ENCODE measurements at places on chromosomes 4 and X. TPM values are rescaled to one million over a fixed set of nuclear protein-coding genes. Genes with fewer than 3 reads are reported as not detected.

DNA sequence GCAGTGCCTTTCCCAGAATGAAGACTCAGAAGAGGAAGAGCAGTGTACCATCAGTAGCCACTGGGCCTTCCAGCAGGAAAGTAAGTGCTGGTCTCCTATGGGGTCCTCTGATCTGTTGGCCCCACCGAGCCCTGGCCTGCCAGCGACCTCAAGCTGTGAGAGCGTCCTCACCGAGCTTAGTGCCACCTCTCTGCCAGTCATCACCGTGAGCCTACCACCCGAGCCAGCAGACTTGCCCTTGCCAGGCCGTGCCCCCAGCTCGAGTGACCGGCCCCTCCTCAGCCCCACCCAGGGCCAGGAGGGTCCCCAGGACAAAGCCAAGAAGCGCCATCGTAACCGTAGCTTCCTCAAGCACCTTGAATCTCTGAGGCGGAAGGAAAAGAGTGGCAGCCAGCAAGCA is 69.7 kb downstream of the STARD8 start:
- H3K27ac ChIP-seq = no peak overlapping the region
- peaks cover 45% of the 10 kb centered on the region for H3K36me3 ChIP-seq
- no peak overlapping the region for H3K4me3 ChIP-seq

DNA sequence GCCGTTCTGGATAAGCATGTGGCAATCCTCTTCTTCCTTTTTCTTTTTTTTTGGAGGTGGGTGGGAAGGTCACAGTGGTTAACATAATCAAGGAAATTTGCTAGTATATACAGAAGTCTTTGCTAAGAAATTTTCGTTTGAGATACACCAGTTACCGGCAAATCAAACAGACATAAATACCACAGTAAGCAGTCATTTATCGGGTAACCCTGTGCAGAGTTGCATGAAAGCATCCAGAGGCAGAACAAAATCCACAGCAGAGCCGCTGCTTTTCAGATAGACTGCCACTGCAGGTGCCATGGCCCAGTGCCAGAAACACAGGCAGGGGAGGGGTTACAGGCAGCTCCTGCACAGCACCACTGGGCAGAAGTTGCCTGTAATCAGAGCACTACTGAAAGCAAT is 179.1 kb upstream of the MAB21L2 start:
- H3K4me1 ChIP-seq = no peaks in the 10 kb centered on the region
- H3K36me3 ChIP-seq = no peaks in the 10 kb centered on the region
- H3K27ac ChIP-seq = no peak overlapping the region
- no peaks in the 10 kb centered on the region for H3K27me3 ChIP-seq
- DNase-seq = peak; percentile 39

- no peaks in the 10 kb centered on the region for H3K36me3 ChIP-seq
- no peak overlapping the region for H3K4me3 ChIP-seq
- DNase-seq = no peak
- no peaks in the 10 kb centered on the region for H3K4me1 ChIP-seq
Observed at GRCh38 chr4:176479767-176480166, 160.0 kb downstream of the SPCS3 start.

DNA sequence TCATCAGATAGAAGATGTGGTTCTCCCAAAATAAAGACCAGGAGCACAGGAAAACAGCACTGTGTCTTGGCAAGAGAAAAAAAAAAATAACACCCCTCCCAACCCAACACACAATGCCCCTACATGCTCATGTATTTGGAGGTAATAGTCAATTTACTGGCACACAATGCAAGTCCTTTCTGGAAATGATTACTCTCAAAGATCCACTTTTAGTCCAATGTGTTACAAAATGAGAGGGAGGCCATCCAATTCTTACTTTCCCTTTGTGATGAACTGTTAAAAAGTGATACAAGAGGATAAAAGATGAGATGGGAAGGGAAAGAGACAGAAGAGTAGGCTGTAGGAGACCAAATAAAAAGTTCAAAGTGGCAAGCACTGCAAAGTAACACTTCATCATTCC is 180.3 kb upstream of the DKK2 start:
- no peak for DNase-seq
- no peaks in the 10 kb centered on the region for H3K27me3 ChIP-seq
- no peaks in the 10 kb centered on the region for H3K36me3 ChIP-seq

DNA sequence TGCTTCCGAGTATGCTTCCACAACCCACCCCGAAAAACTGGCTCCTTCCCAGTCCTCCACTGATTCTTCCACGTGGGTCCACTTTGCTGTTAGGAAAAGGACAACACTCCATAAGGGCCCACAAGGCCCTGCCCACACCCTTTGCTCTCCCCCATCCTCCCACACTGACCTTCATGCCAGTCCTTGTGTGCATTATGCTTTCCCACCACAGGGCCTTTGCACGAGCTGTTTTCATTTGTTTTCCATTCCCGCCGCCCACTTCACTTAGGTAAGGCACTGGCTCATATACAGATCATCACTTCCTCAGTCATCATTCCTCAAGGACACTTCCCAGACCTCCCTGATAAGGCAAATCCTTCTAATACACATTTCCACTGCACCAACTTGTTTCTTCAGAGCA is 16.8 kb upstream of the SEL1L3 start:
- H3K4me1 ChIP-seq = peaks cover 10% of the 10 kb centered on the region
- H3K4me3 ChIP-seq = no peak overlapping the region
- no peaks in the 10 kb centered on the region for H3K27me3 ChIP-seq
- H3K36me3 ChIP-seq = no peaks in the 10 kb centered on the region
- no peak overlapping the region for H3K27ac ChIP-seq

DNA sequence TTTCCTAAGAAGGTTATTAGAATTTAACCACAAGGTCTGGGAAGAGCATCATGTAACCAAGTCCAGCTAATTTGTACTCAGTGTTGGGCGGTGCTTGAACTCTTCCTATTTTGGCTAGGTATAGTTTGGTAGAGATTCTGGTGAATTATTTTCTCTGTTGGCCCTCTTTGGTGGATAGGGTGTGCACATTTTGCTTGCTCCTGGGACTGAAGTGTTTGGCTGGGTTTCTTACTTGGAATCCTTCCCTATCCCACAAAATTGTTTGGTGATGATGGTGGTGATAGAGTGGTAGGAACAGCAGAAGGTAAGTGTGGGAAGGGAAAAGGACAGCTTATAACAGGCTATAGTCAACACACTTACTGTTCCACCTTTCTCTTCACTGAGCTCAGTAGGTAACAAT is 194.8 kb upstream of the GPC4 start:
- H3K27me3 ChIP-seq = no peaks in the 10 kb centered on the region
- DNase-seq = no peak
- no peak overlapping the region for H3K27ac ChIP-seq
- H3K36me3 ChIP-seq = no peaks in the 10 kb centered on the region

GRCh38 chrX:120260369-120260768 is 9.8 kb downstream of the ZBTB33 start:
- no peaks in the 10 kb centered on the region for H3K27me3 ChIP-seq
- H3K27ac ChIP-seq = no peak overlapping the region
- H3K4me1 ChIP-seq = no peaks in the 10 kb centered on the region
- DNase-seq = no peak
- no peak overlapping the region for H3K4me3 ChIP-seq
- no peaks in the 10 kb centered on the region for H3K36me3 ChIP-seq

DNA sequence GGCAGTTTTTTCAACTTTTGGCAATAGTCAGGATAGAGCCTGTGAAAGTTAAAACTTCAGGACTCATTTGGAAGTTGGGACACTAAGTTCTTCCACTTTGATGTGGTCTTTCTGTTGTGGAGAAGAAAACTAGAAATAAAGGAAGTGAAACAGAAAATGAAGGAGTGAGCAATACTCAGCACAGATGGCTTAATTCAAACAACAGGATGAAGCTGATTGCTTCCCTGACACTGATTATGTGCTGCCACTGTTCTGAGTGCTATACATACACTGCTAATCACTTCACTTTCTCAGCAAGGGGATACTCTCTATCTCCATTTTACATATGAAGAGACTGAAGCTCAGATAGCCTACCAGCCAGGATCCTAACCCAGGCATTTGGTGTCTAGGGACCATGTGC is 235.1 kb upstream of the CPEB2 start:
- no peak for DNase-seq
- H3K27ac ChIP-seq = no peak overlapping the region
- no peaks in the 10 kb centered on the region for H3K27me3 ChIP-seq
- no peak overlapping the region for H3K4me3 ChIP-seq

DNA sequence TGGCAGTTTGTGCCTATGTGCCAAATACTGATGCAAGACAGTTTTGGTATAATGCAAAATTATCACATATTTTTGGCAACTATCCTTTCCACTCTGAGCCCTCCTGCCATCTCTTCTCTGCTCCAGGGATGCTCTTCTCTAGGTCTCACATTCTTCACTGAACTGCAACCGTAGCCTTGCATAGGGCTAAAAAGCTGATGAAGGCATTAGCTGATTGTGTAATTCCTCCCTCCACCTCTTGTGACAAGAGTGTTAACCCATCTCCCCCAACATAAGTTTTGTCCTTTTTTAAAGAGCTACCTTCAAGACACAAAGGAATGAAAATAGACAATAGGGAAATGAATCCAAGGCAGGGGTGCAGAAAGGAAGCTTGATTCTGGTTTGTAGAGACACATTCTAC is 33.1 kb upstream of the ANK2 start:
- H3K36me3 ChIP-seq = no peaks in the 10 kb centered on the region
- H3K27ac ChIP-seq = no peak overlapping the region
- H3K4me3 ChIP-seq = no peak overlapping the region
- no peaks in the 10 kb centered on the region for H3K4me1 ChIP-seq
- no peaks in the 10 kb centered on the region for H3K27me3 ChIP-seq
- DNase-seq = no peak

- no peaks in the 10 kb centered on the region for H3K36me3 ChIP-seq
- H3K4me1 ChIP-seq = peaks cover 22% of the 10 kb centered on the region
- DNase-seq = no peak
- no peaks in the 10 kb centered on the region for H3K27me3 ChIP-seq
Observed at GRCh38 chrX:39950018-39950688, 147.6 kb downstream of the BCOR start.

- no peaks in the 10 kb centered on the region for H3K27me3 ChIP-seq
- no peaks in the 10 kb centered on the region for H3K4me1 ChIP-seq
- no peak overlapping the region for H3K4me3 ChIP-seq
Observed at GRCh38 chrX:2517055-2517454, 16.3 kb upstream of the DHRSX start.

GRCh38 chr4:27366104-27366823 is 505.6 kb downstream of the STIM2 start:
- no peak overlapping the region for H3K4me3 ChIP-seq
- no peak for DNase-seq

DNA sequence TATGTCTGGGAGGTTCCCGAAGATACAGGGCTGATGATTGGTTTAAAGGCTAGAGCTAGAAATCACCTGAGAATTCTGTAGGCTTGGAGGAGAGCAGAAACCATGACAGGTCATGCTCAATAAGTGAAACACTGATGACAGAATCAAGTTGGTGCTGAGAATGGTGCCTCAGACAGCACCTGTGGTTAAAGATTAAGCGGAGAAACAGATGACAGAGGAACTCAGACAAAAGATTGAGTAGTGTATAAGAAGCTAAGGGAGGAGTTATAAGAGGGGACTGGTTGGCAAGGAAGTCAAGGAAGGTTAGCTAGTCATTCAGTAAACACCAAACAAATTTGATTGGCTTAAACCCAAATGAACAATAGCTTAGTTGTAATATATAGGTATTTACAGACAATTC is 385.4 kb upstream of the CNKSR2 start:
- H3K4me3 ChIP-seq = no peak overlapping the region
- H3K27ac ChIP-seq = no peak overlapping the region
- no peaks in the 10 kb centered on the region for H3K4me1 ChIP-seq

- no peak overlapping the region for H3K4me3 ChIP-seq
- H3K36me3 ChIP-seq = no peaks in the 10 kb centered on the region
- H3K27me3 ChIP-seq = no peaks in the 10 kb centered on the region
- peaks cover 18% of the 10 kb centered on the region for H3K4me1 ChIP-seq
Observed at GRCh38 chrX:108068121-108068520, 23.2 kb downstream of the PSMD10 start.

DNA sequence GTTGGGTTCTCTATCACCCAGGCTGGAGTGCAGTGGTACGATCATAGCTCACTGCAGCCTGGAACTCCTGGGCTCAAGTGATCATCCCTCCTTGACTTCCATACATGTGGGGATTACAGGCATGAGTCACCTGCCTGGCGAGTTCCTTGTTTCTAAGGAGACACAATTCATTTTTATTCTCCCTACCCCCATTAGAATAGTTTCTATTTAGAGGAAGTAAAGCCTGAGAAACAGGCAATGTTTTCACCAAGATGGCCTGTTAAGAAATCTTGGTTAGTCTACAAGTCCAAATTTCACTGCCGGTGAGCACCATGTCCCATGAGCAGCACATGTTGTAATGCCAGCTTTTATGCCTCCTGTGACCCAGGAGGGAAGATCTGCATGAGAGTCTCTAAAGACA is 5.7 kb downstream of the CYBB start:
- H3K4me3 ChIP-seq = no peak overlapping the region

GRCh38 chrX:122813876-122814275 is 370.2 kb upstream of the GRIA3 start:
- no peaks in the 10 kb centered on the region for H3K27me3 ChIP-seq
- H3K36me3 ChIP-seq = no peaks in the 10 kb centered on the region
- H3K4me3 ChIP-seq = no peak overlapping the region

- DNase-seq = no peak
- H3K4me1 ChIP-seq = no peaks in the 10 kb centered on the region
- no peaks in the 10 kb centered on the region for H3K36me3 ChIP-seq
- no peak overlapping the region for H3K27ac ChIP-seq
- H3K4me3 ChIP-seq = no peak overlapping the region
- no peaks in the 10 kb centered on the region for H3K27me3 ChIP-seq
Observed at GRCh38 chr4:153834901-153835300, 46.0 kb upstream of the SFRP2 start.

- H3K27ac ChIP-seq = no peak overlapping the region
- no peak overlapping the region for H3K4me3 ChIP-seq
- no peaks in the 10 kb centered on the region for H3K4me1 ChIP-seq
- no peaks in the 10 kb centered on the region for H3K36me3 ChIP-seq
- no peak for DNase-seq
Observed at GRCh38 chr4:134537701-134538100, 336.1 kb upstream of the PABPC4L start.

GRCh38 chr4:11421116-11421515 is 7.6 kb downstream of the HS3ST1 start:
- H3K4me1 ChIP-seq = no peaks in the 10 kb centered on the region
- no peak for DNase-seq
- no peak overlapping the region for H3K27ac ChIP-seq

DNA sequence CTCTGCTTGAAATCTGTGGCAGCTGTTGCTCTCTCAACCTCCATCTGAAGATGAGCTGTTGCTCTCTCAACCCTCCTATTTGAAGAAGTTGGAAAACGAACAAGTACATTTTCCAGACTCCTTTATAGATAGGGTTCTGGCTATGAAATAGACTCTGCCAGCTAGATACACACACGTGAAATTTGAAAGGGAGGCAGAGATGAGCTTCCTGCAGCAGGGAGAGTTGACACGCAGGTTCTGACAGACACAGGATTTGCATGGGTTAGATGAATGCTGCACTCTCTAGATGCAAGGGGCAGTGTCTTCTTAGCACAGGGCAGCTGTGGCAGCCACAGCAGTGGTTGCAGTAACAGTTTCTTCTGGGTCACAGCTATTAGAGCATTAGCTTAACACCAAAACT is 8.0 kb upstream of the PYURF start:
- H3K36me3 ChIP-seq = no peaks in the 10 kb centered on the region
- peaks cover 38% of the 10 kb centered on the region for H3K4me1 ChIP-seq
- no peak for DNase-seq
- H3K4me3 ChIP-seq = no peak overlapping the region
- H3K27ac ChIP-seq = no peak overlapping the region

PPP1R2C gene
- not detected for total RNA-seq

FRMPD4 gene
- total RNA-seq = not detected

DCAF8L2 gene
- not detected for total RNA-seq

PAK3 gene
- total RNA-seq = 0.16 TPM

COL4A5 gene
- 28.1 TPM for total RNA-seq

GLUD2 gene
- 0.33 TPM for total RNA-seq

PLP1 gene
- total RNA-seq = not detected

SOWAHD gene
- not detected for total RNA-seq

TIGD4 gene
- total RNA-seq = 0.18 TPM

All from endothelial cell of umbilical vein (primary cell).